ENCODE measurements at places on chromosomes 5 and 9.

DNA sequence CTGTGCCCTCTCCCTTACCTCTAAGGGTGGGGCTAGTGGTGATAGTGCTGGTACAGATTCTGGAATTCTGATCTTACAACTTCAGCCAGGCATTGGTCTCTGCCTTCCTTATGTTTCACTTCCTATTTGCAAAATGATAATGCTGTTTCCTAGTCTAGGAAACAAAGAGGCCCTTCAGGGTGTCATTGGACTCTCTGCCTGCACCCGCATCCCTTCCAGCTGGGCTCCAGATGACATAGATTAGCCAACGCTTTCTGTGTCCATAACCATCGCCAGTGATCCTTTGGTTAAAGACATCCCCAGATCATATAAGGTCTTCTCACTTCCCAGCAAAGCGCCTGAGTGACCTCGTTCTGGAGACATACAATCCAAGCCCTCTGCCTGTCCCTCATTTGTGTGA is 180.7 kb downstream of the ERCC6L2 start:
- DNase-seq = no peak

DNA sequence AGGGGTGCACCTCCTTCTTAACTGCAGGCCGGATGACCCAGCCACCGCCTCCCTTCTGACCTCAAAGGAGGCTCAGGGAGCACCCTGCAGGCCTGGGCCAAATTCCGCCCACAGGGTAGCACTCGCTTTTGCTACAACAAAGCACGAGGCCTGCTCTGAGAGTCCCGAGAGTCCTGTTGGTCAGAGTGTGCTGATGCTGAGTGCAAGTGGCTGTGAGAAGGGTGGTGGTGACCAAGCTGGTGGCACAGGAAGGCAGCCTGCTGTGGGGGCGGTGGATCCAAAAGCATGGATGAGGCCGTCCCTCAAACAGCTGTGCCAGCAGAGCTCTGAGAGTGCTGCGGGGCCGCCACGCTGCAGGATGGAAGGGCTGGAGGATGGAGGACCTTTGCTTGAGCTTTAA is 101.8 kb downstream of the AK8 start:
- DNase-seq = no peak

DNA sequence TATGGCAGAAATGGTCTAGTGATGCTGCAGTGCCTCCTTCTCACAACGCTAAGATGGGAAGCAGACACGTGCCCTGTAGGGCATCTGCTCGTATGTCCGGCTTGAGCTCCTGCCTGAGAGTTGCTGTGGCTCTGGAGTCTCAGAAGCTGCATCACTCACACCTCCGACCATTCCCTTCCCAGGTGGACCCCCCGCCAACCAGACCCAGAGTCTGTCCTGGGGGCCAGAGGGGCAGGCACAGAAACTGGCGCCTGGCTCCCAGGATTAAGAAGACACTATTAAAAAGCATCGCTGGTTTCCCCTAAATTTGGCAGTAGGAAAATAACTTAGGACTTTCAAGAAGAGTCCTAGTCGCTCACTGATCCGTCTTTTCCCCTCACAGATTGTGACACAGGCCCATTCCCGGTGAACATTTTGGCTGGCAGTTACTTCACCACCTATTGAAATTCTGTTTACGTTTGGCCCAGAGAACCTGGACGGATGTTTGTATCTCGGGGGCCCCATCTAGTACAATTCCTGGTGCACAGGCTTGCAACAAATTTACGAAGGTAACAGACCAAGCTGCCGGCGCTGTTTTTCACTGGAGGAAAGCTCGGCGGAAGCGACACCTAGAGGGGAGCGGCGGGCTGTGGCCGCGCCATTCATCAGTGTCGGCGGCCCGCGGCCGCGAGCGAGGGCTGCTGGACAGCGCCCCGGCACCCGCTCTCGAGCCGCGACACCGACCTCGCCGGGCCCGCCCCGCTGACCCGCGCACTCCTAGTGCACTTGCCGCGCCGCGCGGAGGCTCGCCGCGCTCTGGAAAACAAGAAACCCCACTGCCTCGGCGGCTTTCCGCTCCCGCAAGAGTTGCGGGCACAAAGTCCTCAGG is 1.6 kb downstream of the FSTL4 start:
- DNase-seq = no peak

DNA sequence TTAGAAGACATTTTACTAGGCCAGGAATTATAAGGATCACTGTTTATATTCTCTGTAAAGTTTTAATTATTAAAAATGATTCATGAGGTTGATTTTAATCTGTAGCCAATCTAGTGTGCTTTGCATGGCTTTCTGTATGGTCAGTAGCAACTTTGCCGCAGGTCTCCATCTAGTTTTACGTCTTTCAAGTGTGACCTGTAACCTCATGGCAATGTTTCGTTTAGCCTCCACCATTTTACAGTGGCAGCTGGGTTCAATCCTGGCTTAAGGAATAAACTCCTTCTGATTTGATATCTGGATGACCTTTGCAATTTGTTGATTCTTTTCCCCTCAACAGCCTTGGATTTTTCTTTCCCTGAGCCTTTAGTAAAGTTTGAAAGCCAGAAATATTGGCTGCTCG is 434.5 kb upstream of the CDH9 start:
- no peak for DNase-seq

DNA sequence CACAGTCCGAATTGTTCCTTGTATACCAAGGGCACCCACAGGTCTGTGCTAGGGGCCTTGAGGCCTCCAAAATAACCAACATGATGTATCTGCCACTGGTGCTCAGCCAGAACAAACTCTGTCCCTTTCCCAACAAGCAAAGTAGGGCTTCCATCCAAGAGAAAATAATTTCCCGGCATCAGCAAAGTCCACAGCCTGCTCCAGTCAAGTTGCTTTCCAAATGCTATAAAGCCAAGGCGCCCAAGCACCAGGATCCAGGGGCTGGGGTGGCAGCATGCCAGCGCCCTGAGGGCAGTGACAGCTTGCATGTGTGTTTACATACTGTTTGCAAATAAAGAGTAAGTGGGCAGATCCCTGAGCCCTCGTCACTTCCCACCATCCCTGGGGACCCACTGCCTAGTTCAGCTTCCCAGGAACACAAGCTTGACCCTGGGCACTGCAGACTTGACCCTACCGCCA is 155.9 kb downstream of the ERCC6L2 start:
- no peak for DNase-seq

GRCh38 chr9:36762958-36763357 is 190.3 kb downstream of the MELK start:
- no peak for DNase-seq

All from Panc1 (cell line).